Karpas-422 (cell line): ENCODE measurements at places on chromosomes 11 and 22.

DNA sequence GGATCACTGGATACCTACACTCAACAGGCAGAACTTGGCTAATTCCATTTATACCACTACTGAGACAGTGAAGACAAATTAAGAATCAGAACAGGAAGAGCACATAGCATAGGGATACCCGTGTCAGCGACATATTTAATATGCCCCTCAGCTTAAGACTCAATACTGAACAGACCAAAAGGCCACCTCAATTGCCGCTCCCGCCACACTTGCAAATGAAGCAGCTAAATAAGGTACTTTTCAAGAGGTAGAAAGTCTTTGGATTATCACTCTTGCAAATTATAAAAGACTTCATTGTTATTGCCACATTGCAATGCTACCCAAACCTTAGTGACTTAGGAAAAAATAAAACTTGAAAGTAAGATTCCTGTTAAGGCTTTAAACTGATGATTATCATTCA, 3.1 kb downstream of the DDX17 start:
- no peak for DNase-seq

DNA sequence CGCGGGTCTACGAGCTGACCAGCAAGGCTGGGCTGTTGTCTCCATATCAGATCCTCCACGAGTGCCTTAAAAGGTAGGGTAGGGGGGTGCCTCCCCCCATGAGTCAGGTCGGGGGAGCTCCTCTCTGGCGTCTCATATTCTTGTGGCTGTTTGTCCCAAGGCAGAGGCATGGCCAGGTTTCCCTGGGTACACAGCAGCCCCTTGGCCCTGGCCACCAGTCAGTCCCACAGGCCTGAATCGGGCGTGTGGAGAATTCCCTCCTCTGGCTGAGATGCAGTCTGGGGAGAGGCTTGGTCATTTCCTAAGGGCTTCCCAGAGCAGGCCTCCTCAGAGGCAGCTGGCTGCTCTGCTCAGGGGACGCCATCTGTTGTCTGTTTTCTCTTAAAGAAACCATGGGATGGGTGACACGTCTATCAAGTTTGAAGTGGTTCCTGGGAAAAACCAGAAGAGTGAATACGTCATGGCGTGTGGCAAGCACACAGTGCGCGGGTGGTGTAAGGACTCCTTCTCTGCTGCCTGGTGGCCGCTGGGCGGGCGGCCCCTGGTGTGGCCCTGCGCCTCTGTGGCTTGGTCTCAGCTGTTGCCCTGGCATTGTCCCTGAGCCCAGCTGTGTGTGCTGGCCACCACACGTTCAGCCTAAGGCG, 9.6 kb upstream of the RANBP1 start:
- DNase-seq = no peak

DNA sequence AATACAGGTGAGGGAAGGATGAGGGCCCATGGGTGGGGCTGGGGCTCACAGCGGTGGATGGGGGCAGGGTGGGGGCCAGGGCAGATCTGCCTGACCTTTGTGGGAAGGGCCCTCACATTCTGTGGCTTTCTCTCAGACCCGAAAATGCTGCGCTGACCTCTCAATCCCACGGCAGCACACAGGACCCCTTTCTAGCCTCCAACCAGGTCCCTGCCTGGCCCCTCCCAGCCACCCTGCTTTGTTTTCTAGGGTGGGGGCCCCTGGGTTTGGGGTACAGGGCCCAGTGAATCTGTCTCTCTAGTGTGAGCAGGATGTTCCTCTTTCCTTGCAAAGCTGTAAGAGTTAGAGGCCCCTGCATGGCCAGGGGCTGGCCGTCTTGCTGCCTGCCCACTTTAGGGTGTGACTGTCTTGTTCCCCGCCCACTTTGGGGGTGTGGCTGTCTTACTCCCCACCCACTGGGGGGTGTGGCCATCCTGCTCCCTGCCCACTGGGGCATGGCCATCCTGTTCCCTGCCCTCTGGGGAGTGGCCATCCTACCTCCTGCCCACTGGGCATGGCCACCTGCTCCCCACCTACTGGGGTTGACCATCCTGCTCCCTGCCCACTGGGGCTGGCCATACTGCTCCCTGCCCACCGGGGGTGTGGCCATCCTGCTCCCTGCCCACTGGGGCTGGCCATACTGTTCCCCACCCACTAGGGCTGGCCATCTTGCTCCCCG, 11.5 kb downstream of the PARVG start:
- DNase-seq = peak; percentile 81

DNA sequence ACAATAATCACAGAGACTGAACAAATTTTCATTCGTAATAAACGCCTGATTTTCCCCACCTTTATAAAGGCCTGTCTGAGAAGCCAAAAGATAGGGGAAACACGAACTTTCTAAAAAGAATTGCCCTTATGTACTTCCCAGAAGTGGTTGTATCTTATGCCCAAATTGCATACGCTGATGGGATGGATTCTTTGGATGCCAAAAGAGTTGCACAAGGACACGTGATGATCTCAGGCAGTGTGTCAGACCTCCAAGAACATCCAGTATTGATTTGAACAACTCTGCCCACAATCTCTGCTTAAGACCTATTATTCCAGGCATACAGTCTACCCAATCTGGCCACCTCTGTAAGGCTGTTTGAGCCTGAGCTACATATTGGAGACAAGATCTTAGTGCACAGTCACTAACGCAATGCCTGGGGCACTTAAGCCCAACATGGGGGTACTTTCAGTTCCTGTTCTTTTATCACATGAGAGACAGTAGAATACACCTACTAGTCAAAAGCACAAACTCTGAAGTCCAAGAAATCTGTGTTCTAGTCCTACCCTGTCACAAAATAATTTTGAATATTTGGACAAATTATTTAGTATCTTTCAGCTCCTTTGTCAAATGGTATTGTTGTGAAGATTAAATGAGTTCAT, 38.9 kb downstream of the OR10A6 start:
- peak; percentile 83 for DNase-seq

- no peak for DNase-seq
Observed at GRCh38 chr11:44574610-44575287, 9.3 kb downstream of the CD82 start.

DNA sequence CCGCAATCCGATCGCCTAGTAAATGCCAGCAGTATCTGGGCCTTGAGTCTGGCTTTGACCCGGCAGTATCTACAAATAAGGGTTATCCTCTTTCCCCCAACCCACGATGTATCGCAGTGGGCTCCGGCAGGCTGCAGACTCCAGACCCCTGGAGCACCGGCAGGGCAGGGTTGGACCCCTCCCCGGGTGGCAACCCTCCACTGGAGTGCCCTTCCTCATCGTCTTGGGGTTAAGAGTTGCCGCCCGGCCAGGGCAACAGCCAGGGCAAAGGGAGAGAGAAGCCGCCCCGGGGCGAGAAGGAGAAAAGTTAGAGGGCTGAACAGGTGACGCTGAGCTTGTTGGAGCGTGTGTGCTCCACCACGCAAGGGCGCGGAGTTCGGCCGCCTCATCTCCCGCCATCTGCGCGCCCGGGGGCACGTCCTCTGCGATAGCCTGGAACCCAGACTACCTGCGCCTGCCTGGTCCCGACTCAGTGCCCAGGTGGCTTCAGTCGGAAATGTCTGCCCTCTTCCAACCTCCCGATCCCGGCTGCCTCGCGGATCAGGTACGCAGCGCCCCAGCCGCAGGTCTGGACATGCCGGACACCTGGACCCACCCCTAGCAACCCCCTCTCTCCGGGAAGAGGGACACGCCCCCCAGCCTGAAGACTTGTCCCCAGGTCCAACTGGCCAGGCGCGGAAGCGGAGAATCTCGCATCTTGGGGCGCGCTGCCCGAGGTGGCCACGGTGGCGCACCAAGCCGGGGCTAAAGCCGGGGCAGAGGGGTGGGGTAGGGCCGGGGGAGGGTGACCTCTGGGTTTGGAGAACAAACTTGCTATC, 1.2 kb downstream of the DSCAML1 start:
- DNase-seq = no peak

GRCh38 chr11:32382339-32383049, 52.8 kb downstream of the WT1 start:
- no peak for DNase-seq

GRCh38 chr11:23723861-23724260, 773.0 kb upstream of the LUZP2 start:
- DNase-seq = no peak

GRCh38 chr11:12472401-12473005, 95.1 kb downstream of the PARVA start:
- DNase-seq = no peak

GRCh38 chr11:130037881-130038585, 31.7 kb upstream of the APLP2 start:
- DNase-seq = no peak

- no peak for DNase-seq
Observed at GRCh38 chr11:11072067-11072466, 214.2 kb upstream of the ZBED5 start.

DNA sequence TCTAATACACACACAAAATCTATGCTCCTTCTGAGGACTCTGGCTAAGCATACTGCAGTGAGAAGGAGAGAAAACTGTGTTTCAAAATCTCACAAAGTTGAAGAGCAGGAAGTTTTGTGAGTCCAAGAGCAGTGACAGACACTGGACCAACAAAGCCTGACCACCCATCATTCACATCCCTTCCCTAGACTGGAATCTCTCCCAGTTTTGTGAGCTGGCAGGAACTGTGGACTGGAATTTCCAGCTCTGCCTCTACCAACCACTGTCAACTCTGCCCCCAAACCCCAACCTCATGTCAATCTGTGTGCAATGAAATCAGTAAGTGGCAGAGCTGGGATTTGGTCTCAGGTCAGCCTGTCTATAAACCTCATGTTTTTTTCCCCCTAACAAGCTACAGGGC, 112.6 kb downstream of the ARL14EP start:
- no peak for DNase-seq

DNA sequence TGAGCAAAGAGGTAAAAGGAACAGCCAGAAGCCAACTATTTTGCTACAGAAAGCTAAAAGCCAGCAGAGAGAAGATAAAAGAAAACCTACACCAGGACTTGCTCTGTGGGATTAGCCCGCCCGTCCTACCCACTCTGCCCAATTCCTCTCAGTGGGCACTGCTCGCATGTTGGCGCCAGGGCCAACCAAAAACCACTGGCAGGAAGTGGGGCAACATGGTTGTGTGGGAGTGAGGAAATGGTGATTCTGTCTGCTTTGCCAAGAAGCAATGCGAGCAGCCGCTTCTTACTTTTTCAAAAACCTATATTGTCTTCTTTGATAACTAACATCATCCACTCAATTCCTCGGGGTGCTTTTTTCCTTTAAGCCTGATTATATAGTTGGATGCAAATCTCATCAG, 14.2 kb upstream of the APOA1 start:
- no peak for DNase-seq

- DNase-seq = no peak
Observed at GRCh38 chr11:64135711-64136110, 30.2 kb downstream of the MACROD1 start.

- no peak for DNase-seq
Observed at GRCh38 chr11:12701811-12702592, 27.8 kb downstream of the TEAD1 start.

GRCh38 chr11:1628506-1629325, 859 bp upstream of the KRTAP5-5 start:
- DNase-seq = peak; percentile 70

- peak; percentile 78 for DNase-seq
Observed at GRCh38 chr22:42317008-42317407, 46.6 kb upstream of the TCF20 start.

- DNase-seq = no peak
Observed at GRCh38 chr11:119676461-119677020, 52.5 kb downstream of the NECTIN1 start.

DNA sequence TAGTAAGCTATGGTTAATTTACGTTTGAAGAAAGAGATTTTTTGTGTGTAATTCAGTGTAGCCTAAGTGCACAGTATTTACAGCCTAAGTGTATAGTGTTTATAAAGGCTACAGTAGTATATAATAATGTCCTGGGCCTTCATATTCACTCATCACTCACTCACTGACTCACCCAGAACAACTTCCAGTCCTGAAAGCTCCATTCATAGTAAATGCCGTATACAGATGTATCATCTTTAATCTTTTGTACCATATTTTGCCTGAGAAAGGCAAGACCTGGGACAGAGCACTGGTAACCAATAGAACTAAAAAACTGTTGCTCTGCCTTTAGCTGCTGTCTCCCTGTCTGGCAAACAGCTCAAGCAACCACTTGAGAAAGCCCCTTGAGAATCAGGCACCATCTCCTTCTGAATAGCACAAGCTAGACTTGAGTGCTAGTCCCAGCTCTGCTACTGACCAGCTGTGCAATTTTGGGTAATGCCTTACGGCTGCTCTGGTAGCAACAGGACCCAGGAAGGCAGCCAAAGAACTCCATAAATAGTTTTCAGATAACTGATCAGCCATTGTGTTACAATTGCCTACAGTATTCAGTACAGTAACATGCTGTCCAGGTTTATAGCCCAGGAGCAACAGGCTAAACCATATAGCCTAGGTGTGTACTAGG, 131.3 kb downstream of the KCNC1 start:
- DNase-seq = no peak

DNA sequence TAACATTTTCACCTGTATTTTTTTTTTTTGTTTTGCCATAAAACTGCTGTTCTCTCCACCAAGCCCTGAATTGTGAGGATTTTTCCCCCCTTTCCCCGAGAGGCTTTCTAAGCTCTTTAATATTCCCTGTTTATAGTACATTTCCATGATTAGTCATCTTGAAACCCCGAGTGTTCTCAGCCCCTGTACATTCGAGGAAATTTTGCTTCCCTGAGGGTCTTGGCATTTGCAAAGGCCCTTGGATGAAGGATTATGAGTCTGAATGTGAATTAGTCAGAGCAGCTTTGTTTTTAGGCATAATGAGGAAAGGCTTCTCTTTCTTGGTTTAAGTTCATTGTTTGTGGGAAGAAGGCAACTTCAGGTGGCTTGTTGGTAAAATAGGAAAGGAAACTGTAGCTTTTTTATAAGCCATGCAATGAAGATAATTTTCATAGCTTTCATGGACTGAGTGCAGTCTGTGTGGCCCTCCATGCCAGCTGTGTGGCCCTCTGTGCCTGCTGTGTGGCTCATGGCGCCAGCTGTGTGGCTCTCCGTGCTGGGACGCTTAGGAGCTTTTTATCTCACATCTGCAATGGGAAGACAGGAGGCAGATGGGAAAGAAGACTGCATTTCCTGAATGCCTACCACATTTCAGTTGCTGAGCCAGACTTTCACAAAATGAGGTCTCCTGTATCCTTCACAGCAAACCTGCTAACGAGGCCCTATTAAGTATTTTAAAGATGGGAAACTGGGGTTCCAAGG, 129.0 kb downstream of the TEAD1 start:
- DNase-seq = no peak

GRCh38 chr11:82978422-82979099, 77.0 kb downstream of the DDIAS start:
- DNase-seq = peak; percentile 42

- DNase-seq = no peak
Observed at GRCh38 chr11:113161711-113162591, 152.4 kb upstream of the TTC12 start.

DNA sequence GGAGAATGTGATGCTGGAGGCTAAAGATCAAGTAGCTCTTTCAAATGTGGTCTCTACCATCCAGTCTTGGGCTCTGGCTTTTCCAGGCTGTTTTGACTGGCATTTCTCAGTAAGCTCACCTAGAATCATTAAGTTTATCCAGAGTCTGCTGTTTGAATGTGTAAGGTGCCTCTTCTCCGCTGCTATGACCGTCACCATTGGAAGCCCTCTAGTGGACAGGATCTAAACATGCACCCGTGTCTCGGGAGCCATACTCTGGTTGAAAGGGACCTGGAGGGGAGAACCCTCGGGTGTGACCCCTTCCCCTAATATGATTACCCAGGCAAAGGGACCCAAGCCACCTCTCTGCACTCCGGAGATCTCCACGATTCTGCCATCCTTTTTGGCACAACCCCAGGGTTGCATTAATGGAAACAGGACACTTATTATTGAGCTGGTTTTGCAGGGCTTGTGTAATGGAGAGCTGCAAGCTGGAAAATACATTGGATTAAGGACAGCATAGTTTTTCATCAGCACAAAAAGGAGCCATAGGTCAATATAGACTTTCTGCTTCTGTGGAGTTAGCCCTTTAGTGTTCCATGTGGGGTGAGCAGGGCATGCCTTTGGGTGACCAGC, 191.0 kb upstream of the LARGE1 start:
- peak; percentile 72 for DNase-seq
